CD4-positive, alpha-beta T cell (primary cell): ENCODE measurements at places on chromosomes 4 and X.

DNA sequence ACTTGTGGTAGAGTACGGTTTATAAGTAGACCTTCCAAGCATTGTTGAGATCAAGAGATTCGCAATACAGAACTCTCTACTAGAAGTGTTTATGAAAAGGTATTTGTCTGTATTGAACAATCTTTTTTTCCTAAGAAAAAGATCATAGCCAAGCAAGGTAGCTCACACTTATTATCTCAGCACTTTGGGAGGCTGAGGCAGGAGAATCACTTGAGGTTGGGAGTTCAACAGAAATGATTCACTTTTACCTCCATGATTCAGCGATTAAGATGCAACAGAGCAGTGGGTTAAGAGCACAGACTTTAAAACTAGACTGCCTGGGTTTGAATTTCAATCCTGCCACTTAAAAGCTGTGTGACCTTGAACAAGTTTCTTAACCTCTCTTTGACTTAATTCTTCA, 74.3 kb downstream of the TMEM156 start:
- H3K36me3 ChIP-seq, result no peaks in the 10 kb centered on the region
- H3K27ac ChIP-seq, result no peak overlapping the region
- H3K27me3 ChIP-seq, result no peaks in the 10 kb centered on the region
- H3K4me3 ChIP-seq, result no peak overlapping the region
- no peaks in the 10 kb centered on the region for H3K4me1 ChIP-seq
- no peak for DNase-seq

DNA sequence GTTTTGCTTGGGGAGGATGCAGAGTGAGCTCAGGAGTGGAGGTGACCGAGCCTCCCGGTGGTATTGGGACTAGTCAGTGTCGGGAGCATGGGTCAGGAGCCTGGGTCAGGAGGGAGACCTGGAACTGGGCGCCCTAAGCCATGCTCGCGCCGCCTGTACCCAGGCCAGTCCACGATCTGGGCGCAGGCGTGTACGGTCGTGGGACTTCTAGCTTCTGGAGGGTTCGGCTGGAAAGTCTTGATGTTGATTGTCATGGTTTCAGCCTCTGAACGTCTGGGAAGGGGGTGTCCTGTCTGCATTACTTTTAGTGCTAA, 244 bp downstream of the EIF2S3 start:
- peak overlapping the region; percentile 95 for H3K27ac ChIP-seq
- H3K27me3 ChIP-seq, result no peaks in the 10 kb centered on the region
- peak overlapping the region; percentile 95 for H3K4me3 ChIP-seq

DNA sequence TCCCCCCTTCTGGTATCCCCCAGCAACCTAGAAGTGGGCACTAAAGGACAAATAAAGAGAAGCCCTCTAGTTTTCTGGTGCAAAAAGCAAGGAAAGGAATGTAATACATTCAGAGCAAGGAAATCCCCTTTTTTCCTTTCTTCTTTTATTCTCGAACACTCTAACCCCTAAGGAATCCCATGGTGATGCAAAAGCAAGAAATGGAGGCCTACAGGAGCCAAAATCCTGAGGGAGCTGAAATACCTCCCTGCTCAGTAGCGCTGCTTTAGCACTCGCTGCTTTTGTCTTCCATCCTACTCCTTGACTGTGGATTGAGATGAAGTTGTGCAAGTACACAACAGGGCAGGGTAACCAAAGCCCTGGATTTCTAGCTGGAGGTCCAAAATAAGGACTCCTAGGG, 251.0 kb downstream of the PRDM5 start:
- H3K27ac ChIP-seq, result no peak overlapping the region
- H3K27me3 ChIP-seq, result no peaks in the 10 kb centered on the region
- no peak for DNase-seq
- H3K4me3 ChIP-seq, result no peak overlapping the region
- H3K36me3 ChIP-seq, result no peaks in the 10 kb centered on the region
- no peaks in the 10 kb centered on the region for H3K4me1 ChIP-seq

GRCh38 chr4:183635321-183635720, 23.7 kb downstream of the RWDD4 start:
- H3K27me3 ChIP-seq, result no peaks in the 10 kb centered on the region
- no peaks in the 10 kb centered on the region for H3K4me1 ChIP-seq
- no peak overlapping the region for H3K4me3 ChIP-seq
- DNase-seq, result no peak

- no peaks in the 10 kb centered on the region for H3K36me3 ChIP-seq
- no peaks in the 10 kb centered on the region for H3K27me3 ChIP-seq
- H3K4me1 ChIP-seq, result no peaks in the 10 kb centered on the region
- no peak overlapping the region for H3K27ac ChIP-seq
These were observed 112.5 kb upstream of the EMCN start for GRCh38 chr4:100630341-100630740.

GRCh38 chr4:77418333-77418732, 187.3 kb upstream of the CXCL13 start:
- no peak overlapping the region for H3K27ac ChIP-seq
- peaks cover 3% of the 10 kb centered on the region for H3K27me3 ChIP-seq
- no peak overlapping the region for H3K4me3 ChIP-seq
- no peaks in the 10 kb centered on the region for H3K36me3 ChIP-seq
- no peak for DNase-seq

DNA sequence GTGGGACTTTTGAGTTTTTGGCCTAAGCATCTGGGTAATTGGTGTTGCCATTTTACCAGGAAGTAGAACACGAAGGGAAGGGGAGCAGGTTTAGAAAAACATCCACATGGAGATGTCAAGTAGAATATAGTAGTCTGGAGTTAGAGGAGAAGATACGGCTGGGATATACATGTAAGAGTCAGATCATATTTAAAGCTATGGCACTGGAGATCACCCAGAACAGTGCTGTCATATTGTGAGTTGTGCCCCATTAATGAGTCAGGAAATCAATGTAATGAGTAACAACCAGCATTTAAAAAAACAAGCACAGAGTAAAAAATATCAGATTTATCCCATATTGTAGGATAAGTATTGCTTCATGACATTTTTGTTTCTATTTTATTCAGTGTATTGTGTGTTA, 4.2 kb downstream of the GSTCD start:
- H3K4me1 ChIP-seq, result peaks cover 5% of the 10 kb centered on the region
- no peaks in the 10 kb centered on the region for H3K27me3 ChIP-seq
- no peak overlapping the region for H3K27ac ChIP-seq
- H3K4me3 ChIP-seq, result no peak overlapping the region

DNA sequence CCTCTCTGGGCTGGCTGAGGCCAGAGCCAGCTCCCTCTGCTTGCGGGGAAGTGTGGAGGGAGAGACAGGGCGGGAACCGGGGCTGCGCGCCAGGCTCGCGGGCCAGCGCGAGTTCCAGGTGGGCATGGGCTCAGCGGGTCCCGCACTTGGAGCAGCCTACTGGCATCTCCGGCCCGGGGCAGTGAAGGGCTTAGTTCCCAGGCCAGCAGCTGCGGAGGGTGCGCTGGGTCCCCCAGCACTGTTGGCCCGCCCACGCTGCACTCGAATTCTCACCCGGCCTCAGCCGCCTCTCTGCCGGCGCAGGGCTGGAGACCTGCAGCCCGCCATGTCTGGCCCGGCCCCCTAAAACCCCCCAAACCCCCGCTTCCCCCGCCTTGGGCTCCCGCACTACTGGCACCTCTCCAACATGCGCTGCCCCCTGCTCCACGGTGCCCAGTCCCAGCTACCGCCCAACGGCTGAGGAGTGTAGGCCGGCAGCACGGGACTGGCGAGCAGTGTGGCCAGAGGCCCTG, 33.8 kb upstream of the FAT4 start:
- DNase-seq, result no peak
- no peak overlapping the region for H3K4me3 ChIP-seq
- no peaks in the 10 kb centered on the region for H3K27me3 ChIP-seq
- no peaks in the 10 kb centered on the region for H3K36me3 ChIP-seq

DNA sequence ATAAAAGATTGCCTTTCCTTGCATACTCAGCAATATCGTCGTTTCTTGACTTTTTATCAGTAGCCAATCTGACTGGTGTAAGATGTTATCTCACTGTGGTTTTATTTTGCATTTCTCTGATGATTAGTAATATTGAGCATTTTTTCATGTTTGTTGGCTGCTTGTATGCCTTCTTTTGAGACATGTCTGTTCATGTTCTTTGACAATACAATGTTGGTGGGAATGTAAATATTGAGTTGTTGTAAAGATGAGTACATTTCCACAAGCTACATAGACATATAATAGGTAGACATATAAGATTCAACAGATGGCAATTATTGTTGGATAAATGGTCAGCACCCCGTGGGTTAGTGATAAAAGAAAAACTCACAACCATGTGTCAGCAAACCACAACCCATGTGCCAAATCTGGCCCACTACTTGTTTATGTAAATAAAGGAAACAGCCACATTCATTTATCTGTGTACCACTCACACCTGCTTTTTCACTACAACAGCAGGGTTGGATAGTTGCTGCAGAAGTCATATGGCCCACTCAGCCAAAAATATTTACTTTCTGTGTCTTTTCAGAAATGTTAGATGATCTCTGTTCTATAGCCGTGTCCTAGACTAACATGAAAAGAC, 153.1 kb upstream of the VCX start:
- no peaks in the 10 kb centered on the region for H3K27me3 ChIP-seq
- no peak overlapping the region for H3K4me3 ChIP-seq
- no peak for DNase-seq
- H3K36me3 ChIP-seq, result no peaks in the 10 kb centered on the region
- no peak overlapping the region for H3K27ac ChIP-seq

GRCh38 chr4:26242451-26242850, 78.4 kb upstream of the RBPJ start:
- no peaks in the 10 kb centered on the region for H3K4me1 ChIP-seq
- no peak overlapping the region for H3K27ac ChIP-seq
- H3K4me3 ChIP-seq, result no peak overlapping the region
- H3K27me3 ChIP-seq, result no peaks in the 10 kb centered on the region
- DNase-seq, result no peak

GRCh38 chrX:15856222-15856587, 1.6 kb upstream of the AP1S2 start:
- H3K27ac ChIP-seq, result no peak overlapping the region
- no peaks in the 10 kb centered on the region for H3K36me3 ChIP-seq
- no peak for DNase-seq
- H3K27me3 ChIP-seq, result no peaks in the 10 kb centered on the region

DNA sequence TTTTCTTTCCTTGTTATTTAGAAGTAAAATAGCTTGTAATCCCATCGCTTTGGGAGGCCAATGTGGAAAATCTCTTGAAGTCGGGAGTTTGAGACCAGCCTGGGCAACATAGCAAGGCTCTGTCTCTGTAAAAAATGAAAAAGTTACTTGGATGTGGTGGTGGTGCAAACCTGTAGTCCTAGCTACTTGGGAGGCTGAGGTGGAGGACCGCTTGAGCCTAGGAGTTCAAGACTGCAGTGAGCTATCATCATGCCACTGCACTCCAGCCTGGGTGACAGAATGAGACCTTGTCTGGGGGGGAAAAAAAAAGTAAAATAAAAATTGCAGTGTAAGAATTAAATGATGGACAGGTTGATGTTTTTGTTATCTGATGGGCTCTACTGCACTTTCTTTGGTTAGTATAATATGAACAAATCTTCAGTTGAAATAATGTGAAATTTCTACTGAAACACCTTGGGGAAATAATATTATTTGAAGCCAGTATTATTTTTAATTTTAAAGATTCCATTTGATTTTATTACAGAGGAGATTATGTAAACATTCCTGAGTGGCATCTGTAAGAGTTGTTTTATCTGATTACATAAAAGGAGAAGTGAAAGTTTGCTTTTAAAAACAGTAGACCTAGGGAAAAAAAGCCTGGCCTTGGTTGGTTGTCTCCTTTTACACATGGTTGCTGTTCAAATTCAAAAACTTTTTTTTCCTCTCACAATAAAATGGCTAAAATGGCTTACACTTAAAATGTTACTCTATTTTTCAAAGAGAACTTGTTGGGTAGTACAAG, 10.5 kb upstream of the NDUFC1 start:
- H3K36me3 ChIP-seq, result peaks cover 2% of the 10 kb centered on the region
- H3K27me3 ChIP-seq, result no peaks in the 10 kb centered on the region
- H3K4me1 ChIP-seq, result peaks cover 47% of the 10 kb centered on the region
- H3K27ac ChIP-seq, result no peak overlapping the region
- no peak overlapping the region for H3K4me3 ChIP-seq

- H3K36me3 ChIP-seq, result peaks cover 92% of the 10 kb centered on the region
- no peak for DNase-seq
- H3K27me3 ChIP-seq, result no peaks in the 10 kb centered on the region
- H3K27ac ChIP-seq, result no peak overlapping the region
- no peaks in the 10 kb centered on the region for H3K4me1 ChIP-seq
- H3K4me3 ChIP-seq, result no peak overlapping the region
These were observed 8.8 kb downstream of the ADH5 start for GRCh38 chr4:99079625-99080295.

DNA sequence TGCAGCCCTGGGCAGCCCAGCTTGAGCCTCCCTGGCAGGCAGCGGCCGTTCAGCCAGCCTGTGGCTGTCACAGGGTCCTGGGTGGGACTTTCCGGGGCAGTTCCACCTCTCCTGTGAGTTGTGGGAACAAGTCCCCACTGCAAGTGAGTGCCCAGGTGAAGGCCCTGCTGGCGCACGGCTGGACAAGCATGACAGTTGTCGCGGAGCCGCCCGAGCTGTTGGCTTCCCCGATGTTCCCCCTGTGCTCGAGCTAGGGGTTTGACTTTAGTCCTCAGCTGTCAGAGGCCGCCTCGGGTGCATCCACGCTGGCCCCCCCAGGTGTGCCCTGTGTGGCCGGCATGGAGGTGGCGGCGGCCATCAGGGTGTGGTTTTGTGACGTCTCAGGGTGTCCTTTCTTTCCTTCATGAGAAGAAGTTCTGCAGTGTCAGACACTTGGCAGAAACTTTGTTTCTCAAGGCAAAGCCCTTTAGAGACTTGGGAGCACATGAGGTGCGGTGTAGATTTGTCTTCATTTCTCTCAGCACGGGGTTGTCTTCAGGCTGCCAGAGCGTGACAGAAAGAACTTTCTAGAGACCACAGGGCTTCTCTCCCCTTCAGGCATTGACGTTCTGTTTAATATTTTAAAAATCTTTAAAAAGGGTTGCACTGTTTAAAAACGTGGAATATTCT, 69.4 kb upstream of the HGFAC start:
- DNase-seq, result no peak
- no peak overlapping the region for H3K4me3 ChIP-seq
- no peak overlapping the region for H3K27ac ChIP-seq
- no peaks in the 10 kb centered on the region for H3K36me3 ChIP-seq
- peaks cover 55% of the 10 kb centered on the region for H3K4me1 ChIP-seq

- H3K27ac ChIP-seq, result no peak overlapping the region
- no peaks in the 10 kb centered on the region for H3K36me3 ChIP-seq
- no peak for DNase-seq
These were observed 20.1 kb upstream of the MAGEA11 start for GRCh38 chrX:149691794-149692193.
